ENCODE measurements at places on chromosomes 1 and 21.
A peak's percentile ranks its signal among the peaks of the same experiment; 100 is the strongest.

DNA sequence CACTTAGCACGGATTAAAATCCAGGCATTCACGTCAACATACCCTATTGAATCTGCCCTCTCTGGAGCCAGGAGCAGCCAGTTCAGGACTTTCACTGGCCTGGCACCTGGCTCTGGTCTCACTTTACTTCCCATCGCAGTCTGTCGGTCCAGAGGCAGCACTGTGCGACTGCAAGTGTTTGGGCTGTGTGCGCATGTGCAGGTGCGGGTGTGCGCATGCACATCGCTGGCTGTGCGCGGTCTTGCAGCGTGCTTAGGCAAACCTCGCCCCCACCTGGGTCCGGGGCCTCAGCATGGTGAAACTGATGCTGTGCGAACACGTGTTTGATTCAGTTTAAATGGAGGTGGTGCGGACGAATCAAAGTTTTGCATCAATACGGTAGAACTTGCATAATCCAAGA is 38.0 kb downstream of the ATF3 start:
- no peak for DNase-seq

DNA sequence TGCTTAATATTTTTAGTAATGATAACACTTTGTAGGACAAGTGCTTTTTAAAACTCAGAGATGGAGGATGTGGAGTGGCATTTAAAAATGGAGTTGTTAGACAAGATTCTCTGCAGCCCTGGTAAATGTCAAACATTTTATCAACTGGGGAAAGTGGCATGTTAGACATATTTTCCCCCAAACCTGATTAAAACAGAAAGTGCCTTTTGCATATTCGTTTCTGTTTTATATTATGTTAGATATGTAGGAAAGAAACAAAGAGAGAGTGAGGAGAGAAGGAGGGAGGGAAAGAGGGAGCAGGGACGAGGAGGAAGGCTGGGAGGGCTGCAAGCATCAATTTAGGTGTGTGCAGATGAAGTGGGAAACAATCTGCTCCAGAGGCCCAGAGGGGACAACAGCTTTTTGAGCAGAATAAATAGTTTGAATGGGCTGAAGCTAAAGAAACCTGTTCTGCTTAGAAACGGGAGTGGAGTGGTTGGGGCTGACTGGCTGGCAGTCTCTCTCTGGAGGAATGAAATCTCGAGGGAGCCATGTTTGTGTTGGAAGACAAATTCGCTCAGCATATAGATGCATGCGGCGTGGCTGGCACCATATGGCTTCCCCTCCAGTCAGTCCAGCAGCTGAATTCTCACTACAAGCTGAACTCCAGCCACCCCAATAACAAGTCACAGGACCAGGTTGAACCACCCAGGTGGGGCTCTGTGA is 502.2 kb downstream of the AJAP1 start:
- DNase-seq = no peak

DNA sequence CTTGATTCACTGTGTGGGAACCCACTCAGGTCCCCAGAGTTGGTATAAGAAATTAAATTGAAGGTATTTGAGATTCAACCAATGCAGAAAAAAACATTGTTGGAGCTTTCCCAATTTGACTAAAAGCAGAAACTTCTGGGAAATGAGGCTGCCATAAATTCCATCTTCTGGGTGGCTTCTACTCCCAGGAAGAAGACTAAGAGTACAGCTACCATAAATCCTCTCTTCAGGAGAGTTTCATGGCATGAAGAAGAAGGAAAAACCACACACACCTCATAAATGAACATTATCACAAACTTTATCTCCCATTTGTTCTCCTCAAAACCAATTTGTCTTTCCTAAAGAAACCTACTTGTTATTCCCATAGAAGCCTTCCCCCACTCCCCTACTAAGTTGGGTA is 283.9 kb downstream of the DPYD start:
- DNase-seq = no peak

DNA sequence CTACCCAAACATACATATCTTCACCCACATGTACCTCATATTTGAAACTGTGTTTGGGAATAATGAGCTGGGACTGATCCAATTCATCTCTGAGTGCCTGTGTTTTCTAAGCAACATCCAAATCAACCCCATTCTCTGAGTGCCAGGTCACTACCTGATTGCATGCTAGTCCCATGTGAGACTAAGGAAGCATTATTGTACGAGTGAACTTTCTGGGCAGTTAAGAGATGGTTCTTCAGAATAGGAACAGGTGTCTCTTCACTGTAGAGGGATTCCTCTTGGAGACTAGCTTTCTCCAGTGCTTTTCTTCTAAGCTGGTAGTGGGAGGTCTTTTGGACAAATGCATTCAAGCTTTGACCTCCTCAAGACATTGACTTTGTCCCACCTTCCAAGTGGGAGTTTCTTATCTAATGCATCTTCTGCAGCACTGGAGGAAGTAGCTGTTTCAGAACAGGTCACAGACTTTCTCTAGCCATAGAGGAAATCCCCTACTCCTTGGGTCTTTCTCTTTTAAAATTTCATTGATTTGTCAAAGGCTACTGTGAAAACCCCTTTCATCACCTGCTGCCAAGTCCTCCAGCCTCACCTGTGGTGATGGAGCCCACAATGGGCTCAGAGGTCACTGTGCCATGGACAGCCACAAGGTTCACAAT is 172.0 kb upstream of the KIAA0040 start:
- DNase-seq = no peak

DNA sequence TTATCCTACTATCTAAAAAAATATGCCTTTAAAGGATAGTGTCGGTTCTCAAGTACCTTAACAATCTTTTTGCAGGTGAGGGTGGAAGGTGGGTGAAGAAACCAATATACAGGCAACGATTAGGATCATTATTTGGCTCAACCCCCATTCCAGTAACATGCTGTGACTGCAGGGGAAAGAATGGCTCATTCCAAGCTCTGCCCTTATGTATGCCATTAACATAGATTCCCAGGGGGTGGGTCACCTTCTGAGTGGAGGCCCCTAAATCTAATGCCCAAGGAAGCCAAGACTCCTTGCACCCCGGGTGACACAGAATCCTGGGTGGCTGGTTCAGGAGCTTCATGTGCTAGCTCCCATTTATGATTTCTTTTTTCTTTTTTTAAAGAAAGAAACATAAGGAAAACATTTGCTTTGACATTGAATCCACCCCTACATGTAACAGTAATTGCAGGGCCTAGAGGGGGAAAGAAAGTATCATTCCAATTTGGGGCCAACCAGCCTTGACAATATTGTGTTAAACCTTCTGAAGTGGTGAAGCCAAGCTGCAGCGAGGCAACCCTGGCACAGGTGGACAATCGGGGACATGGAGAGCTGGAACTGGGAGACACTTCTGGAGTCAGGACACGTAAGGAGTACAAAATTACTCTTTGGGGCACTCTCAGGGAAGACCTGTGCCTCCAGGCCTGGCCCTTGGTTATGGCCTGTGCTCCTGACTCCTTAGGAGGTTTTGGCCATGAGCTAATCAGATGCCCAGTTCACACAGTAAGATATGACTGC is 200.3 kb downstream of the PBX1 start:
- DNase-seq = no peak

DNA sequence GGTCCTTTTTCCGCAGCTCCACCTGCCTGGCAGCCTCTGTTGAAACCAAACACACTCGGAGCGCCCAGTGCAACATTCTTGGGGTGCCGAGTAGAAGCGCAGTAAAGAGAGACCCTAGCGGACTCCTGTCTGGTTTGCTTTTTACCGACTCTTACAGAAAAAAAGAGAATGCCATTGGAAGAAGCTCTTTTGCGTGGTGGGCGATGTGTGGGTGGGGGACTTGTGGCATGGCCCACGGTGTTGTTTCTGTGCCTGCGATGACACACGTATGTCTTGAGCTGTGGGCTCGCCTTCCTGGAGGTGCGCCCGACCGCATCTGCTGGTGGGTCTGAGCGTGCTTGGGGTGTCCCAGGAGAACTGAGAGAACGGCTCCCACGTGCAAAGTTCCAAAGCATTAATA is 7.3 kb upstream of the BARHL2 start:
- DNase-seq = no peak

DNA sequence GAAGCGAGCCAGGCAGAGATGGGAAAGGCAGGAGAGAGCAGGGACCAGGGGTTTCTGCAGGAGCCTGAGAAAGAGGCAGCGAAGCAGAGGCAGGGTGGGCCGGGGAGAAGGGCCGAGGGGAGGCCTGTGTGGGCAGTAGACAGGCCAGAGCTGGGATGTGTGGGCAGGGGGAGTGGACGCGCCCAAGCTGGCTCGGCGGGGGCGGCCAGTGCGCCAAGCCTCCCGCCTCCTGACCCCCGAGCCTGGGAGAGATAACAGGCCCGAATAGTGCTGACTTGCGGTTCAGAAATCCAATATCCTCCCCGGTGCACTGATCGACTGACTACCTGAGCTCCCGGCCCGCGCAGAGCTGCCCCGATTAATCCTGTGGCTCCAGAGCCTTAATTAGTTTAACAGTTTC is 41.9 kb downstream of the AHDC1 start:
- no peak for DNase-seq

- DNase-seq = no peak
Observed at GRCh38 chr1:24009406-24009805, 29.3 kb upstream of the SRSF10 start.

- DNase-seq = peak; percentile 2
Observed at GRCh38 chr1:3384407-3384806, 70.1 kb upstream of the ARHGEF16 start.

DNA sequence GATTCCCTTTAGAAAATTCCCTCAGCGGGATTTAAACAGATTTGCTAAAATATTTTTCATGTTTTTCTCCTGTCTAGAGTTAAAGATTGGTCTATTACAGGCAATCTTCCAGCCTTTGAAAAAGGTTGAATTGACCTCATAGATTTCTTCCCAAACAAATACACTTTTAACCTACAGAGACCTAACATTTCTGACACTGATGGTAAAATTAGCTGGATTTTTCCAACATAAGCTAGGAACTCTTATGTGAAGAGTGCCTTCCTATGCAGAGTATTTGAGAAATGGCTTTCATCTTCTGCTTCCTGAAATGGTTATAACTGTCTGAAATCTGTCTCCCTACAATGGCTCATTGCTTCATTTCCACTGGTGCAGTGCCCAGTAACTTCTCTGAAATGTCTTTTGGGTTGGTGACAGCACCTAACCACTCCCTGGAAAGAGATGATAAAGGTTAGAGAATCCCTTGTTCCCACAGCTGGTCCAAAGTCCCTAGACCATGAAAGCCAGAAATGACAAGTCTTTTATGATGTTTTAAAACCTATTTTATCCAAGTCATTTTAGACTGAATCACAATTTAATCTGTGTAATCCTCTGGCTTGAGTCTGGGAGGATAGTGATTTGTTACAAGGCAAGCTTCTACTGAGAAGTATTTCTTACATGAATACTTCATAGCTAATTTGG is 269.4 kb downstream of the BACH1 start:
- no peak for DNase-seq

- DNase-seq = no peak
Observed at GRCh38 chr1:173134800-173135199, 72.3 kb downstream of the TNFSF4 start.

DNA sequence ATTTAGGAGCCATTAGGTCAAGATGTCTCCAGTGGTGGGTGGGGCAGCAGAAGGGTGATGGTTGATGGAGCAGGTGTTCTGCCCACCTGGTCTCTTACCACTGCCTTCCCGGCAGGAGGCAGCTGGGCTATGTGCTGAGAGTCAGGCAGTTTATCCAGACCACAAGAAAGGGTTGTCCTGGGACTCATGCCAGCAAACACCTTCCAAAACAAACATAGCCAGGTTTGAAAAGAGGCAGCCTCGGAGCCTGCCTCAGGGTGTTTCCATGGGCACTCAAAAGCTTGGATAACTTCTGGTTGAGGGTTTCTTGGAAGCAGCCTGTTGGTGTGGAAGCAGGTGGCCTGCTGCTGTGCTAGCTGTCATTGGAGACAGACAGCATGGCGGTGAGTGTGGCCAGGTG is 187.2 kb downstream of the PCP4 start:
- no peak for DNase-seq

DNA sequence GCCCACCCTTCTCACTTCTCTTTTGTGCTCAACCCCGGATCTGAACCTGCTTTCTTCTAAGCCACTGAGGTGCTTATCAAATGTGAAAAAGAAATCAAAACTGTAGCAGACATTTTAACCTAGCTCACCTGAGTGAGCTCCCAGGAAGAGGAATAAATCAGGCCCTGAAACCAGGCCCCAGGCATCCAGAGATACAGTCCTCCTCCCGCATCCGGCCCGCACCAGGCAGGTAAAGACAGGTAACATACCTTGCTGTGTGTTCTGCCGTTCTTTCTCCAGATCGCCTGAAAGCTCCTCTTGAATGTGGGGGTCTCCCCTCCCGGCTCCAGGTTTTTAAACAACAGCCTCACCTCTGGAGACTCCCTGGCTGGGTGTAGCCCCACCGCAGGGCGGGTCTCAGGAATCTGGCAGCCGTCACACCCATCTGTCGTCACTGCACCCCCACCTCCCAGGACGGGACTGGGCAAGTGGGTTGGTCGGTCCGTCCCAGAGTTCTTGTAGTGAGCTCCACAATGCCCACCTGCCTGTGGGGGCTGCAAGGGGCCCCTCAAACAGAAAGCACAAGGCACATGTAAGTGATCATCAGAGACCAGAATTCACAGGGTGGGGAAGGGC is at the start of gene LAMB3:
Gene LAMB3 (minus strand): TSS at position 305 of the 615 bp plus-strand sequence. CDS start 1,481 bp downstream, outside the sequence.
- DNase-seq = no peak

- DNase-seq = no peak
Observed at GRCh38 chr1:81703756-81704463, 96.8 kb upstream of the ADGRL2 start.

GRCh38 chr1:68814067-68814466 is 317.2 kb upstream of the DEPDC1 start:
- DNase-seq = no peak

- DNase-seq = no peak
Observed at GRCh38 chr1:52919723-52920483, 1.6 kb downstream of the ECHDC2 start.

GRCh38 chr1:203557390-203557789 is 63.4 kb downstream of the OPTC start:
- DNase-seq = no peak

DNA sequence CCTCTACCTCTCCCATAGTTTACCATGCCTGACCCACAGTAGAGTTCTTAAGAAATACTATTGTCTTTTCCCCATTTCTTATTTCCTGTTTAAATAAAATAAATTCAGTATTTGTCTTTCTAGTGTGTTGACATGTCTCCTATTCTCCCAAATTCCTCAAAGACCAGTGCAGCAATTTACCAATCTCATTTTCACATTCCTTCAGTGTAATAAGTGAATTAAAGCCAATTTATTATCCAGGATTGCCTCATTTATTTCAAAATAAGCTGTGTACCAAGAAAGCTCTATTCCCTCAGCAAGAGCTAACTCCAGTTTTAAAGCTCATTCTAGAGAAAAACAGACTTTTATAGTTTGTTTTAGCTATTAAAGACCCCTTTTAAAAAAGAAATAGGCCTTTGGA is 49.9 kb downstream of the DISC1 start:
- no peak for DNase-seq

Data from CD4-positive, alpha-beta T cell (primary cell).